Hematopoietic multipotent progenitor cell treated with erythropoietin and hydrocortisone succinate and interleukin-3 and kit ligand, for 15 days (in vitro differentiated cells): ENCODE measurements at places on chromosomes 2 and 18.
A peak's percentile ranks its signal among the peaks of the same experiment; 100 is the strongest.

DNA sequence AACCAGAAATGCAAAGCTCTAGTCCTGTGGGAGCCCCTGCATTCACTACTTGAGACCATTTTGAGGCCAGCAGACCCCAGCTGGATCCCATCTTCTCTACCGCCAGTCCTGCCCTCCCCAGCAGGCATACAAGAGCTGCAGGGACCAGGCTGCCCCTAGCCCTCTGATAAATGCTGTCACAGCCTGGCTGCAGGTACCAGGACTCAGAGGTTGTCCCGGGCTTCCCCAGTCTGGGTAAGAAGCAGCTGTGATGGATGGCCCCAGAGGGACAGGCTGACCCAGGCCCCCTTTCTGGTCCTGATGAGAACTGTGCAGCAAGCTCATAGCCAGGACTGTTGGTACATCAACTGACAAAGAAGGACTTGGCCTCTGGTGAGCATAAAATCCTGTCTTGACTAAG is 132.9 kb upstream of the APCDD1 start:
- no peak for DNase-seq

- DNase-seq: no peak
Observed at GRCh38 chr2:23483791-23484190, 98.8 kb downstream of the KLHL29 start.

DNA sequence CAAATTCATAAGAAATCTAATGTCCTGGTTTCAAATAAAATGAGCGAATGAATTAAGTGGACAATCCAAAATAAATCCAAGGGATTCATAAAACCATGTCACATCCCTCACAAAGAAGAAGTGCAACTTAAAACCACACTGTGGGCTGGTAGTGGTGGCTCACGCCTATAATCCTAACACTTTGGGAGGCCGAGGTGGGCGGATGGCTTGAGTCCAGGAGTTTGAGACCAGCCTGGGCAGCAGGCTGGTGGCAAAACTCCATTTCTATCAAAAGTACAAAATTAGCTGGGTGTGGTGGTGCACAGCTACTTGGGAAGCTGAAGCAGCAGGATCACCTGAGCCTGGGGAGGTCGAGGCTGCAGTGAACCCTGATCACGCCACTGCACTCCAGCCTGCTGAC is 25.4 kb downstream of the FAM98A start:
- DNase-seq: no peak

DNA sequence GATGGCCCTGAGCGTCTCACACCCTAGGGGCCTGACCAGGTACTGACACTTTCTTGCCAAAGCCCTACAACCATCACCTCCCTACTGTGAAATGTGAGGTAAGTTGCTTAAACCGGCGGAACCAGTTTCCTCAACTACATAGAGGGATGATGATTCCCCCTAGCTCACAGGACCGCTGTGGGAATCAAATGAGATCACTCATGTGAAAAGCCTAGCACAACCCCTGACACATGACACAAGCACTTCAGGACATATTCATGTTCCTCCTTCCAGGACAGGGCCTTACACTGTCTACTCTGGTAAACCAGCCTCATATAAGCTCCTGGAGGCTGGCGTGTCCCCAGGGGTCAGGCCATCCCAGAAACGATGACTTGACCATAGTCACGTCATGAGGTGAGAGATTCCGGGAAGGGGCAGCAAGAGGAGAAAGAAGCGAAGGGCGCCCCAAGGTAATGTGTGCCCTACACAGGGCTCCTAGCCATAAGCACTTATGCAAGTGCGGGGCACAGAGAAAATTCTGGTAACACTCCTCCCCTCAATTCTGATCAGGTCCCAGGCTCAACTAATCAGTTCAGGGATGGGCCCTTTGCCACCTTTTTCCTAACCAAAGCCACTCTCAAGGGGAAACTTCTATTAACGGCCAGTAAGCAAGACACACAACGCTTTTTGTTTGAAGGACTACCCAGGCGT is 49.5 kb downstream of the C2orf42 start:
- peak; percentile 49 for DNase-seq

DNA sequence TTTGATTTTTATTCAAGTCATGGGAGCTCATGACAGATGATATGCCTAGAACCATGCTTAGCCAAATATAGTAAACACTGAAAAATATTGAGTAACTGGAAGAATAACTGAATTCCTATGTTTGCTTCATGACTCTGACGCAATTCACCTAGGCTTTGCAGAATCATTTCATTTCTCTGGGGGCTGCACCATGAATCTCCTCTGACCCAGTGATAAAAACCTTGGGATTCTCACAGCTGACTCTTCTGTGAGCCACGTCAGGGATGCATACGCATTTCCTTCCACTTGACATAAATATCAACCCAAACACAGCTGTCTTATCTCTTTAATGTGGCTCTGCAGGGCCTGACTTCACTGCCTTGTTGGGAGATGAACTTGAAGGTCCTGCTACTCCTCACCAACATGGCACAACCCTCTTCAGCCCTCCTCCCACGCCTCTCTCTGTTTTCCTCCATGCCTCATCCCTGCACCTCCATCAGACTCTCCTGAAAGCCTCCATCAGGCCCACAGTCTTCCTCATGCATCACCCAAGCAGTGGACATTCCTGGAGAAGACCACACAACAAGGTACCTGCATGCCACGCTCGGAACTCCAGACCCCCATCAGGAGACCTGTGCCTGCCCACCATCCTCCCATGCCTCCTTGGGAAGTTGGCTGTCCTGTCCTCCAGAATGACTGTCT is 29.8 kb downstream of the COL6A3 start:
- DNase-seq: no peak

DNA sequence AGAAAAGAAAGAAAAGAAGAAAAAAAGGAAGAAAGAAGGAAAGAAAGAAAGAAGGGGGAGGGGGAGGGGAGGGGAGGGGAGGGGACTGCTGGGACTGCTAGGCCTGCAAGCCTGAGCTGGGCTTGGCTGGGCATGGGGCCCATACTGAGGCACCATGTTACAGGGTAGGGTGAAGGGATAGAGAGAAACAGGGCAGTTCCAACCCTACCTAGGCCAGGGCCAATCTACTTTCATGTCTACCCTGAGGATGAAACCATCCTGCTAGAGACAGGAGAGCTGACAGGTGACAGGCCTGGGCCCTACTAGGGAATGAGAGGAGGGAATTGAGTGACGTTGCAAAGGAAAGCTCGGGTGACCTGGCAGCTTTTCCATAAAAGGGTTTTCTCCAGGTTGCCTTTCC is 41.7 kb downstream of the TEX44 start:
- DNase-seq: no peak
